Esophagus muscularis mucosa (tissue), 4 donors: ENCODE measurements at places on chromosomes 16 and 17. TPM values are rescaled to one million over a fixed set of nuclear protein-coding genes. Genes with fewer than 3 reads are reported as not detected.

- H3K27me3 ChIP-seq, result no peaks in the 10 kb centered on the region
- H3K4me3 ChIP-seq, result no peak overlapping the region
- no peak for DNase-seq
- no peak overlapping the region for H3K27ac ChIP-seq
Measured at GRCh38 chr17:82222816-82223215, 6.0 kb upstream of the SLC16A3 start.

CDH13 gene
- 3.1 TPM for total RNA-seq

LRRC46 gene
- 0.45 TPM for total RNA-seq

GRCh38 chr16:23998771-23999170, 163.0 kb downstream of the PRKCB start:
- no peak overlapping the region for H3K4me3 ChIP-seq
- H3K27me3 ChIP-seq, result no peaks in the 10 kb centered on the region
- H3K36me3 ChIP-seq, result no peaks in the 10 kb centered on the region

ITGA2B gene
- 0.58 TPM for total RNA-seq

SLFN11 gene
- 30.5 TPM for total RNA-seq

KIAA0513 gene
- 20.3 TPM for total RNA-seq
